ENCODE measurements at places on chromosomes 11 and 22.

- no peak for DNase-seq
Observed at GRCh38 chr11:65416841-65417701, 5.5 kb upstream of the NEAT1 start.

DNA sequence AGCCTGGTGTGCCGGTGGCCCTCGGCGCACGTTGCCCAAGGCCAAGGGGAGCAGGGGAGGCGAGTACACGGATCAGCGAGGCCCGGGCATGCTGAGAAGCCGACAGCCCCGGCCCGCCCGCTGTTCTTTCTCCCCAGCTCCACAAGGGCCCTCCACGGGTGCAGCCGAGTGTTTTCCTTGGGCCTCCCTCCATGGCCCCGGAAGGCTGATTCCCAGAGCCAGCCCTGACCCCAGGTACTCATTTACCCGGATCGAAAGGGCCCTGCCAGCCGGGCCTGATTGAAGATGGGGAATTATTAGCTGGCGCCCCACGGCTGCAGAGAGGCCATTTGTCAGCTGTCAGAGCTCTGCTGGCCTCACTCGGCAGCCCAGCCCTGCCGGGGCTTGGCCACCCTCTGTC, 53.1 kb downstream of the WNT7B start:
- no peak for DNase-seq

DNA sequence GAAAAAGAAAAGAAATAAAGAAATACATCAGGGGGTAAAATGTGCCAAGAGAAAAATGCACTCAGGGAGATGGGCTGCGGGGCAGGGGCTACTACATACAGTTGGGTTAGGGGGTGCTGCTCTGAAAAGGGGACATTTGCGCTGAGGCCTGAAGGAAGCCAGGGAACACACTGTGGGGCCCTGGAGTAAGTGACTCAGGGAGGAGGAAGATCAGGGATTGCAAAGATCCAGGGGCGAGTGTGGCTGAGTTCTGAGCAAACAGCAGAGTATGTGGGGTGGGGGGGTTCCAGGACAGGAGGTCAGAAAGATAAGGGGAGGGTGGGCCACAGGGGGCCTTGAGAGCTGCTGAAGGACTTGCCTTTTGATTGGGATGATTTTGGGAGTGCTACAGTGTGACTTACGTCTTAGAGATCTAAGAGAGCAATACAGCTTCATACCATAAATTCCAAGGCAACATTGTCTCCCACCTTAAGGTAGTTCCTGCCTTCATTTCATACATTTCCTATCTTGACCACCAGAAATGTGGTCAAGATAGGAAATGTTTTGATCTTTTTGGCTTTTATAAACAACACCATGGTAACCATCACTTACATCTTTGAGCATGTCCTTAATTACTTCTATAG, 5.8 kb downstream of the A4GALT start:
- no peak for DNase-seq

GRCh38 chr22:36014546-36015074, 14.0 kb downstream of the RBFOX2 start:
- no peak for DNase-seq

GRCh38 chr11:67538823-67539505, 15.7 kb upstream of the CABP2 start:
- DNase-seq = no peak

DNA sequence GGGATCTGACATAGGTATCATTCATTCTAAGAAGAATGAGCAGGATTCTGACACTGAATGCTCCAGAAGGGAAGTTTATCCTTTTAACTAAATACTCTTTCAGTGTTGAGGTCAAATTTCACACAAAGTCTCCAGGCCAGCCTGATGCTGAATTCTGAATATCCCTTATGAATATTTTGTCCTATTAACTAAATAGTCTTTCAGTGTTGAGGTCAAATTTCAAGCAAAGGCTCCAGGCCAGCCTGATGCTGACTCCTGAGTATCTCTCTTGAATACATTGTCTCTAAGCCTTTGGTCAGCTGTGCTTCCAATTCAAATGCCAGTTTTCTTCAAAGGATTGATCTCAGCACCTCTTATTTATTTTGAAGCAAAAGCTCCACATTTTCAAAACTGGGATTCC, 676.8 kb downstream of the NTM start:
- DNase-seq = no peak

GRCh38 chr11:75498556-75499255, 27.0 kb downstream of the GDPD5 start:
- DNase-seq = no peak

DNA sequence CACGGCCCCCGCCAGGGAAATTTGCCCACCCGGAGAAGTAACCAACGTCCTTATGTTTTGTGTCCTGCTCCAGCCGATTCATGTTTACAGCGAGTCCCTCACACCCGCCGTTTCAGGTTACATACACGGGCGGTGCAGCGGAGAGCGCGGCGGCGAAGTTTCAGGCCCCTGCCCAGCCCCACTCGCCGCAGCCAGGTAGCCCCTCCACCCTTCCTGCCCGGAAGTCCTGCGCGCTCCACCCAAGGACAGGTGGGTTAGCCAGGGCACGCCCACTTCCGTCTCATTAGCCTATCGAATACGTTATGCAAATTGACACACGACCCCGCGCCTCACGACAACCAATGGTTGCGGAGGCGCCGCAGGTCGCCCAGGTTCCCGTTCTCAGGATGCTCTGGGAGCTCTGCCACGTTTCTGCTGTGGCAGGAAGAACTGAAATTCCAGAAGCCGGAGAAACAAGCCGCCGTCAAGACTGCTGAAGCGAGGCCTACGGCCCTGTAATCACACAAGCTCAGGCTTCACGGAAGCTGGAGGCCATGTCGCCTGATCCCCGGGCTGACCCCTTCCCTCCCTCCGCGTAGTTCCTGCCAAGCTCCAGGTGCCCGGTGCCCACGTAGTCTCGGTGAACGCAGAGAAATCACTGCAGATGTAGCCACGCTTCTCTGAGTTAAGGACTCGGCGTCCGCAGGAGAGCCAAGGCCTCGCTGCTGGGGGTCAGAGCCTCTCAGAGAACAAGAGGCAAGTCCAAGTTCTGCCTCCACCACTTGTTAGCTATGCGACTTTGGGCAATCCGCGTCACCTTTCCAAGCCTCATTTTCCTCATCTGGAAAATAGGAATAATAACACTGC, 22.4 kb upstream of the MYH9 start:
- no peak for DNase-seq

DNA sequence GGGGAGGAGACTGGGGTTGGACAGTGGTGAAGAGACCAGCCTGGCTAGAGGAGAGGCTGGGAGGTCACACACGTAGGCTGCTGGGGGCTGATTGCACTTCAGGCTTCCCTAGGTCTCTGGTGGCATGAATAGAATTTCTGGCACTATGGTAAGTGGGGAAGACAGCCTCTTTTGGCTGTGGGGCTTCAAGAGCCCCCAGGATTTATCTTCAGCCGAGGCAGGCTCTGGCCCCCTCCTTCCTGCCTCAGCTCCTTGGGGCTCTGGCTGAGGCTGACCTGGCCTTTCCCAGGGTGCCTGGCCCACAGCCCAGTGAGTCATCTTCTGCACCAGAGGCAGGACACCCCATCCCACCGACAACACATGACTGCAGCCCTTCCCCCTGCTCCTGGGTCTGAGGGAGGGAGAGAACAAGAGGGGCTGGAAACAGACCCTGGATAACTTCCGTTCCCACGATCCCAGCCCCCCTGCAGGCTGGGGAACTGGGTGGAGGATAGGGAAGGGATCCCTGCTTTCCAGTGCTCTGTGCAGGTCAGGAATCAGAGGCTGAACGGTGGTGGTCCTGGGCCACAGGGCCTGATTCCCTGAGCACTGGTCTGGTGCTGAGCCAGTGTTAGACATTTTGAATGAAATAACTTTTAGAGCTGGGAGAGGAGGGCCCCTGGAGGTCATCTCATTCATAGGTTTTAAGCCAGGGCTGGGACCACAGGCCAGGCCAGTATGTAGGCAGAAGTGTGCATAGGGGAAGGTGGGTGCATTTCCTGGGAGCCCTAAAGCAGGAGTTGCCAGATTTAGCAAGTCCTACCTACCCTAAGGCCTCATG, 26.5 kb downstream of the ARHGEF17 start:
- DNase-seq = no peak

DNA sequence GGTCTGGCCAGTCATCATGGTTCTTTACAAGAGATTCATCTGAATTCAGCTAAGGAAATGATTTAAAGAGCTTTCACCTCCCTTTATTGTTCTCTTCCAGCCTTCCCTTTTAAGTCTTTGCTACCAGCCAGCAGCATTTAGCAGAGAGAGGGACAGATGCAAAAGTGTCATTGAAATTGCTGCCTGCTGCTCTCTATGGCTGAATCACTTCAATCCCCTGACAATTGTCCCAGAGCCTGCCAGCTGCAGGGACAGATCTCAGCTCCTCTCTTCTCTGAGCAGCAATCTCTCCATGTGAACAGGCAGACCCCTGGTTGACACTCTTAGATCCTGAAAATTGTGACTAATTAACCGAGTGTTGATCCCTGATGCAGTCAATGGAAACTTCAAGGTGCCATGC, 816.9 kb upstream of the CCDC90B start:
- DNase-seq = no peak

DNA sequence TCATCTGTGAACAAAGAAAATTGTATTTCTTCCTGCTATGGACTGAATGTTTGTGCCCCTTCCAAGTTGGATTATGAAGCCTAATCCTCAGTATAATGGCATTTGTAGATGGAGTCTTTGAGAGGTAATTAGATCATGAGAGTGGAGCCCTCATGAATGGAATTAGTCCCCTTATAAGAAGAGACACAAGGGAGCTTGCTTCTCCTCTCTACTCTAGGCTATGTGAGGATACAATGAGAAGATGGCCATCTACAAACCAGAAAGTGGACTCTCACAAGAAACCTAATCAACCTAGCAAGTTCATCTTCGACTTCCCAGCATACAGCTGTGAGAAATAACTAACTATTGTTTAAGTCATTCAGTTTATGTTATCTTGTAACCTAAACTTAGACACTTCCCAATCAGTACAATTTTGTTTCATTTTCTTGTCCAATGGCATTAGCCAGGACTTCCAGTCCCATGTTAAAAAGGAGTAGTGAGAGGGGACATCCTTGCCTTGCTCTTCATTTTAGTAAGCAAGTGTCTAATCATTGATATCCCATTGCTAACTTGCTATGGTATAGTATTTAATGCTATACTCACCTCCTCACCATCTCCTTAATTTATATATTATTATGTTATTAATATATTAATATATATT, 45.7 kb downstream of the PDGFD start:
- no peak for DNase-seq

- DNase-seq = peak; percentile 48
Observed at GRCh38 chr11:71451596-71452198, 1.3 kb upstream of the NADSYN1 start.

- DNase-seq = no peak
Observed at GRCh38 chr11:72525466-72525865, 91.1 kb upstream of the CLPB start.

- no peak for DNase-seq
Observed at GRCh38 chr11:75593286-75593915, 31.3 kb downstream of the SERPINH1 start.

- DNase-seq = no peak
Observed at GRCh38 chr11:27694992-27695391, 5.3 kb downstream of the BDNF start.

DNA sequence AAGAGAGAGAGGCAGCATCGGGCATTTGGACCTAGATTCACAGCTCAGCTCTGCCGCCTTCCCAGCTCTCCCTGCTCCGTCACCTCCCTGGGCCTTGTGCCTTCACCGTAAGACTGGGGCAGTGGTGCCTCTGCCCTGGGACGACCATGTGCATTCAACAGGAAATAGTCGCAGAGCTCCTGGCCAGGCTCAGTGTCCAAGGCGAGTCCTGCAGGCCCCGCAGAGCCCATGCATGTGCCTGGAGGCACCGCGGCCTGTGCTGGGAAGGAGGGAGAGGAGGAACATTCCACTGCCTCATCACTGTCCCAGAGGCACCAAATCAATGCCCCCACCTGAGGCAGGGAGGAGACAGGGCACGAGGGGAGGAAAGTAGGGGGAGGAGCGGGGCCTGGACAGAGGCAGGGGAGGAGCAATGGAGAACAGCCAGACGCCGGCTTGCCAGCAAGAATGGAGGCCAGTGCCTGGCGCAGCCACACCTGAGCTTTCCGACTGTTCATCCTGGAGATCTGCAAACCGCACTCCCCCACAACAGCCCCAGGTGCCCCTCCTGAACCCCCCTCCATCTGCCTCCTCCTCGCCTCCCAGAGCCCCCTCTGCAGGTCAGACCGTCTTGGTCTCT, 74.4 kb upstream of the PRR5 start:
- DNase-seq = no peak

- peak; percentile 47 for DNase-seq
Observed at GRCh38 chr11:1050581-1051355, 14.2 kb upstream of the MUC6 start.

- no peak for DNase-seq
Observed at GRCh38 chr22:27686534-27686933, 115.0 kb downstream of the MN1 start.

DNA sequence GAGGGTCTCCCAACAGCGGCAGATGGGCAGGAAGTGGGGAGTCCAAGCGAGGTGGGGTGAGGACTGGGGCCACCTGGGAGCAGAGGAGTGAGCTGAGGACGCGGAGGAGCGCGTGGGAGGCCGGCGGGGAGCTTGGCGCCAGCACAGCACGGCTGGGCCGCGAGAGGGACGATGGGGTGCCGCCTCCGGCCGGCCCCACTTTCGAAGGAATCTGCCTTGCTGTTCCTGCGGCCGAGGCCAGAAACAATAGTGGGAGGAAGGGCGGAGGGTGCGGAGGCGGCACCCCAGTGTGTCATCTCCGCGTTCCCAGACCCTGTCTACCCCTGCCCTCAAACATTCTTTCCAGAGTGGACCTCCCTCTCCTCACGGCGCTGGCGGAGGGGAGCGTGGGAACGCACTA, 5.5 kb downstream of the INS start:
- no peak for DNase-seq

- no peak for DNase-seq
Observed at GRCh38 chr22:45284705-45285262, at the start of gene UPK3A. Gene UPK3A (plus strand): TSS chr22:45284949. CDS start chr22:45285014, 65 bp downstream.

DNA sequence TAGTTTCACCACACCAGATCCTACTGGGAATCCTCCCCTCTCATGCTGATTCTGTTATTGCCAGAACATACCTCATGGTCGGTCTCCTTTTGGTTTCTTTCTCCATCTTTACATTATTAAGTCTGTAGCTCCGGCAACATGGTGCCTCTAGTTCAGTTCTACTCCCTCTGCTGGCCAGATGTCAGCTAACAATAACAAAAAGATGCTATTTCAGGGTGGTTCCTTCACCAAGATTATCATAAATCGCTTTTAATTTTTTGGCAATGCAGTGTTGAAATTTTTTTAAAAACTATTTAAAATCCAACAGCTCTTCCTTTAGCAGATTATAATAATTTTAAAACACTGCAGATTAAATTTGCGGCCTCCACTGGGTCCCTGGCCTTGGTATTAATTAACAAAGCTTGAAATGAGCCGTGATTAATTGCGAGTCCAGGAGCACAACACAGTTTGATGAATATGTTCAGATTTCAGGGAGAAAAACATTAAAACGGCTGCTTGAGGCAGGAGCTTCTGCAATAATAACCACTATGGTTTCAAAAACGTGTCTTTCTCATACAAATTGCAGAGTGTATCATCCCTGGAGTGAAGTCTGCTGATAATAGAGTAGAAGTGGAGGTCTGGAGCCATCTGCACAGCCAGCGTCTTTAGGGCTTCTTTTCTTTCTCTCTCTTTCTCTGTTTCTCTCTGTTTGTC, 492.9 kb upstream of the KIRREL3 start:
- DNase-seq = peak; percentile 15
